ENCODE measurements at places on chromosomes 16 and 17.
A peak's percentile ranks its signal among the peaks of the same experiment; 100 is the strongest.

DNA sequence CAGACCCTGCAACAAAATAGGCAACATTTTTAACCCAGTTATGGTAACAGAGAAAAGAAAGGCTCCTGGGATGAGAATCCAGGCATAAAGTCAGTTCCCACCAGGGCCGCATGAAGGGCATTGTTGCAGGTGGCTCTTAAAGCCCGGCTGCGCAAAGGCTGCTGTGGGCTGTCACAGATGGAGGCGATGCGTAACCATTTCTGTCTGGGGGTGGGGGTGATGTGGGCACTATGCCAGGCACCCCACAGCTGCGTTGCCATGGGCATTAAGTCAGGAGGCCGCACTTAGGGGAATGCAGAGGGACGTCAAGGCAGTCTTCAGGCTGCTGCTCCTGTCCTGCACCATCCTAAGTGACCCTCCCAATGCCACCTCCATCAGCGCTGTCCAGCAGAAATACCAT, 228.4 kb downstream of the CPPED1 start:
- DNase-seq, result no peak

- no peak for DNase-seq
These were observed 45.4 kb downstream of the BRCA1 start for GRCh38 chr17:43079641-43080302.

DNA sequence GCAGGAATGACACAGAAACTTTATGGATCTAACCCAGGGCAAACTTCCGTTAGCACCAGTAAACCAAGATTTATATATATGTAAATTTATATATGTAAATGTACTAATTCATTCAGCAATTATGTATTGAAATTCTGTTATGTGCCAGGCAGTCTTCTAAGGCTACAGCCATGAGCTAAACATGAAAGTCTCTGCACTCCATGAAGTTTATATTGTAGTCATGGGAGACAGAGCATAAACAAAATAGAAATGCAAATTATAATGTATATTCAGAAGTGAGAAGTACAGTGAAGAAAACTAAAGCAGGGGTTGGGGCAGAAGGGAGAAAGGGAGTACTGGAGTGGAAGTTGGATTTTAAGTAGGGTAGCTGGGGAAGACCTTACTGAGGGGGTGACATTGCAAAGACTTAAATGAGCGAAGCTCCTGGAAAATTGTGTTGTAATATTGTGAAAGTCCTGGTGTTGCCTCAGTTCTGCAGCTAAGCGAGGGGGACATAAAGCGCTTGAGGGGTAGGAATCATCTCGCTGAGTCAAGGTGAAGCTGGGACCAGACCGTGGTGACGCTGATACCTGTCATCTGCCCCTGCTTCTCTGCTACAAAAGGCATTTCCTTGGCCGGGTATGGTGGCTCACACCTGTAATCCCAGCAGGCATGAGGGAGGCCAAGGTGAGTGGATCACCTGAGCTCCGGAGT, 64.8 kb downstream of the YPEL2 start:
- DNase-seq, result no peak

DNA sequence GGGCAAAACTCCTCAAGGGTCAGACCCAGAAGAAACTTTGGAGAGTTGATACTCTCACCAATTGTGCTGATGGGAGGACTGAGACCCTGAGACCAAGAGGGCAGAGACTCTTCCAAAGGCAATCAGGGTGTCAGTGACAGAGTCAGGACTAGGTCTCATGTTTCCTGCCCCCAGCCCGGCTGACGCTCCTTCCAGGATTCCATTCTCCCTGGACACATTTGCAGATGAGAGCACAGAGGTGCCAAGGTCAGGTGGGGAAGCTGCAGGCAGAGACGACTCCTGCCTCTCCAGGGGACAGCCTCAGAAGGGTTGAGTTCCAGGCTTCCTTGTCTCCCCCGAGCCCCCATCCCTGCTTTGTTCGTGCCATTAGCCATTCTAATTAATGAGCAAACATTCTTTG, 174.1 kb downstream of the WSCD1 start:
- no peak for DNase-seq

DNA sequence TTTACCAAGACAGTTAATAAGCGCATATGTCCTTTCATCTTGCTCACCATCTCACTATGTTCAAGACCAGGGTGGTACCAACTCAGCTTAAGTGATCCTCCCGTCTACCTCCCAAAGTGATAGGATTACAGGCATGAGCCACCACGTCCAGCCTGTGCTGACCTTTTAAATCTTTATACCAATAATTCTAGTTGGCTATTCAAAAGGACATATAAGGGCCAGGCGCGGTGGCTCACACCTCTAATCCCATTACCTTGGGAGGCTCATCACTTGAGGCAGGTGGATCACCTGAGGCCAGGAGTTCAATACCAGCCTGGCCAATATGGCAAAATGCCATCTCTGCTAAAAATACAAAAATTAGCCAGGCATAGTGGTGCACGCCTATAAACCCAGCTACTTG, 2.4 kb downstream of the CEP95 start:
- DNase-seq, result no peak

GRCh38 chr17:34246881-34247280, 8.2 kb upstream of the CCL2 start:
- DNase-seq, result no peak

GRCh38 chr17:7176841-7177190, 2.4 kb downstream of the ASGR1 start:
- DNase-seq, result no peak

GRCh38 chr17:49612726-49613125, 37.1 kb downstream of the NXPH3 start:
- no peak for DNase-seq

GRCh38 chr17:46738544-46738943, 79.9 kb downstream of the WNT3 start:
- DNase-seq, result no peak

DNA sequence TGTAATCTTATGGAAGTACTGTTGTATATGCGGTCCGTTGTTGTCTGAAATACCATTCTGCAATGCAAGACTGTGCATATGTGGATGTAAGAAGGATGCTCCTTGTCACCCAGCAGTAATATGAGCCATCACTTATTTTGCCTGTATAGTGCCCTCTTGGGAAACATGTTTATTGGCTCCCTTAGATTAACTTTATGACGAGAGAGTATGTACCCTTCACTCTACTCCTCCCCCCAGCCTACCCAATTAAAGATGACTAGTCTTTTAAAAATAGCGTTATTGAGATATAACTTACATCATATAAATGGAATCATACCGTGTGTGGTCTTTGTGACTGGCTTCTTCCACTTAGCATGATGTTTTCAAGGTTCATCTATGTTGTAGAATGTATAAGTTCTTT, 33.6 kb downstream of the FTO start:
- no peak for DNase-seq

DNA sequence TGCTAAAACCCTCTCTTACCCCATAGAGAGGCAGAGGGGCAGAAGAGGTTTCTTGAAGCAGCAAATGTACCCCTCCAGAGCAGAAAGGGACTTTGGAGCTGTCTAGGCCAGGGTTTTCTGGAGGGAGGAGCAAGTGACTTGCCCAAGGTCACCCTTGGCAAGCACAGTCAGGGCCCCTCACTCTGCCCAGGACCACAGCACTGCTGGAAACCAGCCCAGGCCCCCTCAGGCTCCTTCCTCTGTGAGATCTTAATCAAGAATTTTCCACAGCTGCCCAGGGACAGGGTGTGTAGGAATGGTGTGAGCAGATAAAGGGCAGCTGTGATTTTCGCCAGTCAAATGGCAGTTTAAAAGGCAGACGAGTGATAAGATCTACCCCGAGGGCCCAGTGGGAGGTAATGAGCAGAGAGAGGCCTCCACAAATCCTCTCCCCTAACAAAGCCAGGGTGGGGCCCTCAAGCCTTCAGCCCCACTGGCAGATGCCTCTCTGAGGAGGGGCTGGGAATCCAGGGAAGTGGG, 3.9 kb upstream of the SLC12A3 start:
- DNase-seq, result no peak

- no peak for DNase-seq
These were observed 27.9 kb downstream of the CLEC16A start for GRCh38 chr16:10972108-10972818.

DNA sequence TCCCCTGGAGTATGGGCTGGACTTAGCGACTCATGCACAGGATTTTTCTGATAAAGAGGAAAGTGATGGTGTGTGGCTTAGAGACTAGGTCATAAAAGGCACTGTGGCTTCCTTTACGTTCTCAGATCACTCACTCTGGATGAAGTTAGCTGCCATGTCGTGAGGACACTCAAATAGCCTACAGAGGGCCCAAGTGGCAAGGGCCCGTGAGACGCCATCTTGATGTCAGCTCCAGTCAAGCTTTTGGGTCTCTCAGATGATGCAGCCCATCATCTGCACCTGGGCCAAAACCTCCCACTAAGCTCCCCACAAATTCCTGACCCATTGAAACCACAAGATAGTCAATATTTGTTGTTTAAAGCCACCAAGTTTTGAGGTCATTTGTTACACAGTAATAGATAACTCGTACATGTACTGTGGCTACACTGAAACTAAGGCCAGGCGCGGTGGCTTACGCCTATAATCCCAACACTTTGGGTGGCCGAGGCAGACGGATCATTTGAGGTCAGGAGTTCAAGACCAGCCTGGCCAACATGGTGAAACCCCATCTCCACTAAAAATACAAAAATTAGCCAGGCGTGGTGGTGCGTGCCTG, 14.7 kb downstream of the ST6GALNAC2 start:
- no peak for DNase-seq

GRCh38 chr16:79130616-79131015, 469.9 kb downstream of the MAF start:
- DNase-seq, result no peak

DNA sequence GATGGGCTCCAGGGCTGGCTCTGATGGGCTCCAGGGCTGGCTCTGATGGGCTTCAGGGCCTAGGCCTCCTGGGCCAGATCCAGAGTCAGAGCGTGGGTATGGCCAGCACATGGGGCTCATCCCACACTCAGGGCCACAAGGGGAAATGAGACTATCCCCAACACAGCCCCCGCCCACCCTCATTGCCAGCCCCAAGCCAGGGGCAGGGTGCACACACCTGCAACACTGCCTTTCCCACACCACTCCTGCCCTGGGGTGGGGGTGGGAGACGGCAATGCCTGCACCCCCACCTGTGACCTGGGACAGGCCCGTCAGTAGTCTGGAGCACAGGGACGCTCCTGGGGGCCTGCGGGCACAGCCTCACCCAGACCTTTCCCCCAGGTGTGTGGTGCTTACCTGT, 14.3 kb upstream of the ATP6V0C start:
- no peak for DNase-seq

GRCh38 chr17:69878661-69879060, 196.4 kb upstream of the KCNJ16 start:
- DNase-seq, result no peak

GRCh38 chr17:58121925-58122324, 26.3 kb upstream of the OR4D1 start:
- DNase-seq, result peak; percentile 25

DNA sequence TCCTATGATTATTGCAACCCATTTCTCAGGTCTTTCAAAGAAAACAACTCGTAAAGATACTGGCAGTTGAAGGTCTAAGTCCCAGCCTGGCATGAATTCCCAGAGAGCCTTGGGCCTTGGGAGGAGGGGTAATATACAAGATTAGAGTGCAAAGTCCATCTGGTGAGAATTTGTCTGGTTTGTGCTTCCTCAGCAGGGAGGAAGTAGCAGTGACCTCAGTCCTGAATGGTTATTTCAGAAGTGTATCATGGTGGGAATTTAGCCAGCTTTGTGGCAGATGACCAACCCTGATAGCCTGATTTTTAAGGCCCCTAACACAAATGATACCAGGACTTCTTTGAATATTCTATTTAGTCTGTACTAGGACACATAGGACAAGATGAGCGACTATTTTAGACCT, 151.2 kb upstream of the TBX2 start:
- no peak for DNase-seq

GRCh38 chr16:46885960-46886763, 2.0 kb downstream of the GPT2 start:
- DNase-seq, result no peak

DNA sequence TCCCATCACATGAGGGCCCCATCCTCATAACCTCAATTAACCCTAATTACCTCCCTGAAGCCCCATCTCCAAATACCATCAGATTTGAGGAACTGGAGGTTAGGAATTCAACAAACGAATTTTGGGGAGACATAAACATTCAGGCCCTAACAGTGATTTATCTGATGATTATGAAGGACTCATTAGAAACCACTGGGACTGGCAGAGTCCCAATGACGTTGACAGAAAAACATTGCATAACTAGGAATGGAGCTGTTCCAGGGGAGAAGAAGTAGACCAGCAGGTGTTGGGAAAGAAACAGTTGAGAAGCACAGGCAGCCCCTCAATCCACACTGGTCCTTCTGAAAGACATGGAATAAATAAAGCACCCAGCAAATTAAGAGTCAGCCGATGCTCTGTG, 282.0 kb downstream of the MAP2K4 start:
- DNase-seq, result no peak

GRCh38 chr16:92431-93339, 14.7 kb downstream of the MPG start:
- no peak for DNase-seq

- DNase-seq, result no peak
These were observed 71.0 kb downstream of the ABCC12 start for GRCh38 chr16:48084826-48085225.

DNA sequence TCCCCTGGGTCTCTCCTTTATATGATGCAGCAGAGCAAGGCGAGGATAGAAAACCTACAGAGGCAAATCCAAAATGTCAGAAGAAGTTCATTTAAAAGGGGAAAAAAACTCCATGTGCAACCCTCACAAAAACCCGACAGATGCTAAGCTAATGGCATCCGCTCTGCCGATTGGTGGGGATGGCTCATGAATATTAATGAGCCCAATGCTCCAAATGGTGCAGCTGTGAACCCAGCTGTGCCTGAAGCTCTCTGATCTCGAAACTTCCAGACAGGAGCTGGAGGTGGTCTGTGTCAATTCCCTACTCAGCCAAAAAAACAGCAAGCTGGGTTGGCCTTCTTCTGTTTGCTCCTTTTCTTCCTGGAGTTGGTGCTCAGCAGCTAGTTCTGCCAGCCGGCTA, 15.5 kb downstream of the SNX11 start:
- DNase-seq, result no peak

DNA sequence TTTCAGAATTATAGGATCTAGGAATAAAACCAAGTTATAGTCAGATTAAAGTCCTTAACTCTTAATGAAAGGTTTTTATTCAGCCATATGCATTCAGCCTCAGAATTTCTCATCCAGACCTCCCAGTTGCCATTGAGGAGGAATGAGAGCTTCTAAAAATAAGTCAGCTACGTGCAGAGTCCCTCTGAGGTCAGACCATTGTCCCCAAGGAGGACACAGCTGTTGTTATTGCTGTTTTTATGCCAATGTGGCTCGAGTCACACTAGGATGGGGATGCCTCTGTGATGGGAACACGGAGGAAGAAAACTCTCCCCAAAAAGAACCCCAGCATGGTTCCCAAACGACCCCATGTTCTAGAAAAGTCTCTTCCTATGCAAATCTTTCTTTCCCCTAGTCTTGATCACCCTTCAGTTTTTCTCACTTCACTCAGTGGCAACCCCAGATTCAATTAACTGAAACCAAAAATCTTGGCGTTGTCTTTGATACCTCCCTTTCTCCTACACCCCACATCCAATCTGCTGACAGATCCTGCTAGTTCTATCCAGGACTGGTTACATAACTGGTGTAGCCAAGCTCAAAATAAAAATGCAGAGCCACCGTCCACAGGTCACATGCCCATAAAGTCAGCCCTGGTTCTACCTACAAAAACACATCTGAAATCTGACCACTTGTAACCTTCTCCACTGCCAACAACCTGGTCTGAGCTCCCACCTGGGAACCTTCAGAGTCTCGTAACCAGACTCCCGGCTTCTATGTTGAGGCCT, 138.2 kb upstream of the ERCC4 start:
- no peak for DNase-seq

GRCh38 chr16:67842509-67843342, 606 bp downstream of the THAP11 start:
- DNase-seq, result peak; percentile 41

Measured in brain microvascular endothelial cell (primary cell).